ENCODE measurements at places on chromosomes 5 and 9. TPM values are rescaled to one million over a fixed set of nuclear protein-coding genes. Genes with fewer than 3 reads are reported as not detected.

Gene DDX4
- 0.42 TPM for total RNA-seq

Gene ASS1
- total RNA-seq = 59.5 TPM

Gene CCDC192
- total RNA-seq = not detected

Gene PCDHB11
- total RNA-seq = 7.3 TPM

Gene ABO
- total RNA-seq = 1.4 TPM

Gene WNK2
- 4.8 TPM for total RNA-seq

Gene BSPRY
- 1.2 TPM for total RNA-seq

Gene ECM2
- 64.1 TPM for total RNA-seq

Gene PCDHB3
- 4.6 TPM for total RNA-seq

Gene SRD5A1
- 6.6 TPM for total RNA-seq

Gene ANKRD55
- total RNA-seq = not detected

Gene LIFR
- 190 TPM for total RNA-seq

GRCh38 chr9:89970701-89971100 is 365.9 kb downstream of the GADD45G start:
- no peak for DNase-seq

DNA sequence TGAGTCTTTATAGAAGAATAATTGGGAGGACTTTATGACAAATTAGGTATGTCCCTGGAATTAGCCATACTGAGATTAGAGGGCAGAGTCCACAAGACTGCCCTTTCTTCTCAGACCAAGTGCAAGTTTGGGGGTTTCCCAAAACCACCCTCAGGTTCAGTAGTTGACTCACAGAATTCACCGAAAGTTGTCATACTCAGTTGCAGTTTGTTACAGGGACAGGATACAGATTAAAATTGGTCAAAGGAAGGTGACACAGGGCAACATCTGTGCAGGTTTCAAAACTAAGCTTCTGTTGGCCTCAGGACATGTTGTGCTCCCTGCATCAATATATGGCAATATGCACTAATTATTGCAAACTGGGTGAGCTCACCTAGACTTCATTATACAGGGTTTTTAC is 3.8 kb downstream of the RANBP17 start:
- no peak for DNase-seq

- no peak for DNase-seq
These were observed 203.8 kb upstream of the DAP start for GRCh38 chr5:10964806-10965205.

DNA sequence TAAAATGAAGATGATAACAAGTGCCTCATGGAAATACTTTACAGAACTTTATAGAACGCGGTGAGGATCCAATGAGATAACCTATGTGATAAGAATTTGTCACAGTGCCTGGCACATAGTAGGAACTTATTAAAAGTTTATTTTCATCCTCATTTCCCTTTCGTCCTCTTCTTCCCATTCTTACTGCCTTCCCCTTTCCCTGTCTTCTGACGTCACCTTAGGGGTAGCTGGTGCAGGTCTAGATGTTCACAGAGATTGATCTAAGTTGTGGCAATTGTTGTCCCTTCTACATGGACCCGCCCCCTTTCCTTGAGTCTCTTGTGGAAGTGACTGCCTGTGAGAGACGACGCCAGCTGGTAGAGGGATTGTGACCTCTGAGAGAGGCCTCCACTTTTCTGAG is 46.5 kb upstream of the NTRK2 start:
- DNase-seq = no peak

GRCh38 chr9:110887276-110887675 is 151.0 kb downstream of the LPAR1 start:
- DNase-seq = no peak

DNA sequence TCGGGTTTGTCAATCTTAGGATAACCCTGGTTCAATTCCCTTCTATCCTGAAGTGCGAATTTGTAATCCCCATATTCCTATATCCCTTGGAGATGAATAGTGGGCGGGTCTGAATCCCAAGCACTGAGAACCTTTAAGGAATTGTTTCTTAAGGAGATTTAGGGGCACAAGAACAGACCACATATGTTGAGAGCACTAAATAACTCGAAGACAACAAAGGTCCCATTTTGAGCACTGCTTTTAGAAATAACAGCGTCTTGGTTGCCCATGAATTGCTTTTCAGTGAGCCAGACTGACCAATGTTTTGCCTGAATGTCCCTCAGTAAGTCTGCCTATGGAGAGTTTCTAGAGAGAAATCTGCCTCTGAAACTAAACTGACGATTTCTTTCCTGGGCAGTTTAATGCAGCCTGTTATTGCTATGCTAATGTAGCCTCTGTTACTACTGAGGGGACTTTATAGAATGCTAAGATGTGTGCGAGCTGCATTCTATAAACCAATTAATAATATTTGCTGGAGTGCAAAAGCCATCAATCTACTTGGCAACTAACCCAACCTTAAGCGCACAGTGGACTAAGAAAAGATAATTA is 445.0 kb upstream of the DMAC1 start:
- no peak for DNase-seq

GRCh38 chr9:111630182-111630963 is 761 bp upstream of the DNAJC25 start:
- DNase-seq = no peak

- no peak for DNase-seq
These were observed 57.1 kb upstream of the FUBP3 start for GRCh38 chr9:130522233-130522808.

DNA sequence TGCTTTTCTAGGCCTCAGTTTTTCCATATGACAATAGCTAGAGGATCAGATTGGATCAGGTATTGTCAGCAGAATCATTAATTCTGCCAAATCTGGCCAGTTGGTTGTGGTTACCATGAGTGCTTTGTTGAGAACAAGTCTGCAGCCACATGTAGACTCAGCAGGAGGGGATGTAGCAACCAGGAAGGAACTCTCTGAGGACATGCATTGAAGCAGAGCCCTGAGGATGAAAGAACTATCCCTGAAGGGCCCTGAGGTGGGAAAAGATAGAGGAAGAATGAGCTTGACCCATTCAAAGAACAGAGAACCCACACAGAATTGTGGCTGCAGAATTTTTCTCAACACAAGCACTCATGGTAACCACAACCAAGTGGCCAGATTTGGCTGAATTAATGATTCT is 60.1 kb upstream of the AFAP1L1 start:
- no peak for DNase-seq

- no peak for DNase-seq
These were observed 23.0 kb downstream of the FGF18 start for GRCh38 chr5:171442287-171443042.

DNA sequence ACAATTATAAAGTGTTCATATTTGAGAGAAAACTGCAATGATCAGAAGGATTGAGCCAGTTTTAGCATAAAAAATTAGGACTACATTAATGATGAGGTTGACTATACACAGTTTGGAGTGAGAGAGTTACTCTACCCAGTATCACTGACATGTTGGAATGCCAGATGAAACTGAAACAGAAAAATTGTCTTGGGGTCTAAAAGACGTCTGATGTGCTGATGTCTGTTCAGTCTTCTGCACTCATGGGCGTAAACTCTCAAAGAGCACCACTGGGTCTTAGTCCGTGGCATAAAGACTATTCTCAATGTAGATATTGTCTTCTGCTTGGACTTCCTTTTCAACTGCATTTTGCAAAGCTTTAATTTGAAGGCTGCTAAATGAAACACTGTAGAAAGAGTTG is 29.5 kb downstream of the HAVCR1 start:
- no peak for DNase-seq

DNA sequence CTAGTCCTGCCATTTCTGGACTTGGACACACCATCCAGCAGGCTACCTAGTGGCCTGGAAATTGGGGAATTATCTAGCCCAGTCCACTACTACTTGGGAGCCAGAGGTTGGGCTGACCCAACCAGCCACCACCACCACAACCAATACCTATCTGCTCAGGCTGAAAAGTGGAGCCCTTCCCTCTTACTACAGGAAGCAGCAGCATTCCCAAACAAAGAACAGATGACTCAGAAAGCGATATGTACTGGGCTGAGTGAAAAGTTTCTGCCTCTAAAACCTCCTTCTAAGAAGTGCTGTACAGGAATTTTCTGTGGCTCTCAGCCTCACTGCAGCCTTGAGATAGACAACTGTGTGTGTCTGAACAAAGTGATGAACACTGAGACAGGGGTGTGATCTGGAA is 279.4 kb downstream of the CDH10 start:
- DNase-seq = no peak

GRCh38 chr9:2050236-2050635 is 35.1 kb downstream of the SMARCA2 start:
- DNase-seq = no peak

DNA sequence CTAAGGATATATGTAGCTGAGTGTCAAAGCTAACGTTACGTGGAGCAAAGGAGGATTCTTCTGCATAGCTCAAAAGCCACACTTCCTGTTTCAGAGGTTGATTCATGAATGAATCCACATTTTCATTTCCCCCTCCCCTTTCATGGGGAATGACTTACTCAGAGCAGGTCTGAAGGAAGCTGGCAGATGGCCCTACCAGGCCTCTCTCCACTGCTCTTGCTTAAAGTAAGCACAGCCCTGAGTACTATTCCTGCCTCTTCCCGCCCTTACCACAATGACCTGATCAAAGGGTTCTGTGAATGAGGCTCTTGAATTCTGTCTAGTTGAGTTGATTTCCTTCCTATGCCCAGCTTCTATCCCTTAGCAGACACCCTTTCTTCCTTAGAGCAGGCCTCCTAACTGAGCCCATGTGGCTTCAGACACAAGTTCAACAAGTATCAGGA is 6.3 kb downstream of the IGIP start:
- no peak for DNase-seq

DNA sequence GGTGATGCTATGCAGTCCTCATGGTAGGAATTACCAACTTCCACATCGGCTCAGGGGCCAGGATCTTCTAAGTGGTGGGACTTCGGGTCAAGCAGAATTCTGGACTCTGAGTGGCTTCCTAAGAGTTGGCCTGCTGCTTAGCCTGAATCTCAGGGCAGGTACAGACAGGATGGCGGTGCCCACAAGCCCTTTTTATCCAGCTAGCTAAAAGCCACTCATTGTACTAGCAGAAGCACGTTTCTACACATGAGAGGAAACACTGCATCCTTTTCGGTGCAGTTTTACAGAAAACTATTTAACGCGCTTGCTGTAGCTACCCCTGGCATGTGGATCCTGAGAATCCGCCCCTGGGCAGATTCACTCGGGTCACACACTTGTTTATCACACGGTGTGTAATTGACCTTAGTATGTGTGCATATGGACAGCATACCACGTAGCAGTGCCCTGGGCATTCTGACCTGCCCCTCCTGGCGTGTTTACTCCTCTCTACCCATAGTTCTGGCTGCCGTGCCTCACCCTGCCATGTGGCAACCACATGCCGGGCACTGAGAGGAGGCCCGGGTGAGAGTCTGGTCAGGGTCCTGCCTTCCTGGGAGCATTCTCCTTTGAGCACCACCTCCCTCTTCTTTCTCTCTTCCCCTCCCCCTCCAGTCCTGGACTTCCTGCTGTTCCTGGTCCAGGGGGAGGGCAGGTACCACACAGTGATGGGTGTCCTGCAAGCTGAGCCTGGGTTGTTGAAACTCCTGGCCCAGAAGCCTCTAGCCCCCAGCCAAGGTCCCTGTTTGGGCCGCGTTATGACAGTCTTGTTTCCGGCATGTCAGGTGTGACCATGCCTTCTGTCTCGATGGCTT is 65.9 kb downstream of the DAB2IP start:
- no peak for DNase-seq

- peak; percentile 72 for DNase-seq
These were observed at the start of gene TNC for GRCh38 chr9:115117999-115118878. Gene TNC (minus strand): TSS chr9:115118157. CDS start chr9:115091018, 27,139 bp downstream.

- no peak for DNase-seq
These were observed 320.9 kb upstream of the KLF4 start for GRCh38 chr9:107810461-107810961.

DNA sequence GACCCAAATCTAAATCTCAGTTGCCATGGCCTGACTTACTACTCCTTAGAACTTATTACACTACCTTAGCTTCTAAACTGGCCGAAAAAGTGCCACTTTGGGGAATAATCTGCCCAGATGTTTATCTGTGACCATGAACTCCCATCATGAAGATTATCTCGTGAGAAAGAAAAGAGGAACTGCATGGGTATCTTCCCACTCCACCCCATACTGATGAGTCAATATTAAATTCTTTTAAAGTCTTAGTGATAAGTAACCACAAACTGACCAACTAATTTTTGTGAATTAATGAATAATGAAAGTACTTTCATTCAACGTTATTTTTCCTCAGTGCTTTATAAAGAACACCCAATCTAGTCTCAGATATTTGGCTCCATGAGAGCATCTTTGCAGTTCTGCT is 493.5 kb downstream of the EBF1 start:
- no peak for DNase-seq

DNA sequence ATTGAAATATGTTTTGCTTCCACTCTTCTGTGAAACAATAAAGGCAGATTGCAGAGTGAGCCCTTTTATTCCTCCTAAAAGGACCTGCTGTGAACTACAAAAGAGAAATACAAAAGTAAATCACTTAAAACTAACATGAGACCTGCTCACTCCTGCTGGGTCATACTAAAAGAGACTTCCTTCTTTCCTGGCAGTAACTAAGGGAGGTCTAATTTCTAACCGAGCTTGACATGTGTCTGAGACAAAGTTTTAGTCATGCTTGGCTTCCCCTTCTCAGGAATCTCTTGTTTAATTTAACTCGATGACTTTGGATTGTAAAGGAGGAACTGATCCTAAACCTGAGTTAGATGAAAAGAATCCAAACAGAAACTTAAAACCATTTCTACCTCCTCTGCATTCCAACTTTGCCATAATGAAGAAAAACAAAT is 86.4 kb upstream of the CDH6 start:
- no peak for DNase-seq
